HT1080 (cell line): ENCODE measurements at places on chromosomes 6 and 20.

- DNase-seq, result no peak
These were observed 96.0 kb downstream of the MAP3K5 start for GRCh38 chr6:136696238-136696637.

GRCh38 chr6:4402477-4402976 is 267.2 kb upstream of the ECI2 start:
- peak; percentile 83 for DNase-seq

DNA sequence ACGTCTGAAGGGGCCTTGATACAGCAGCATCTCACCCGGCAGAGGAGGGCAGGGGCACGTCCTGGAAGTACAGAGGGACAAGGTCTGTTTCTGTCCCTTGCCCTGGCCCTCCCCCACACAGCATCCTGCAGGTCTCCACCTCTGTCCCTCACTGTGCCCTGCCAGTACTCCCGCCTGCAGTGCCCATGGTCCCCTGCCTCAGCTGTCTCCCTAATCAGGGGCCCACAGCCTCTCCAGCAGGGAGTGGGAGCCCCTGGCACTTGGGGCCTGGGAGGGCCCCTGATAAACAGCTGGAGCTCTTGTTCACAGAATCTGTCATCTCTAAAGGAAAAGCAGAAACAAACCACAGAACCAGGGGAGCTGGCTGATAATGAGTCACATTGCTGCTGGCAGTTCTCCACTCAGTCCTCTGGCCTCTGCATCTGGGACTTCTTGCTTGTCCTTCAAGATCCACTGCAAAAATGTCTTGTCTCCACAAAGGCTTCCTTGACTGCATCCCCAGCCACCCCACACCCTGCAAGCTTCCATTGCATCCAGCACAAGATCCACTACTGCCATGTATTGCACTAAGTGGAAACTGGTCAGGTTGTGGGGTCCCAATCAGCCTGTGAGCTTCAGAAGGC is 33.2 kb upstream of the TAF8 start:
- DNase-seq, result peak; percentile 84

DNA sequence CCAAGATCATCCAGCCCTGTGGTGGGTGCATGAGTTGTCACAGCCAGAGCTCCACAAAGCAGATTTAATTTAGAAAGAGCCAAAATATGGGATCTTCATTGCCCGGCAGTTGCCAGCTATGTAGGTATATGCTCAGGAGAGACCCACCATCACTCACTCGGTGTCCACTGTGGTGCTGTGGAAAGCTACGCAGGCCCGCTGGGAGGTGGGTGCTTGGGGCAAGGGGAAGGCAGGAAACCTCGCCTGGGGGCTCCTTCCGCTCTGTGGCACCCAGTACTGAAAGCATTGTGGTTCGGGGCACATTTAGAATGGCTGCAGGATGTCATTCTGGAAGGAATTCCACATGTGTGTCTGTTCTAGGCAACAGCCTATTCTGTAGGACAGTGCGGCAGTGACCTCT is 259.9 kb downstream of the TAF4 start:
- DNase-seq, result no peak

DNA sequence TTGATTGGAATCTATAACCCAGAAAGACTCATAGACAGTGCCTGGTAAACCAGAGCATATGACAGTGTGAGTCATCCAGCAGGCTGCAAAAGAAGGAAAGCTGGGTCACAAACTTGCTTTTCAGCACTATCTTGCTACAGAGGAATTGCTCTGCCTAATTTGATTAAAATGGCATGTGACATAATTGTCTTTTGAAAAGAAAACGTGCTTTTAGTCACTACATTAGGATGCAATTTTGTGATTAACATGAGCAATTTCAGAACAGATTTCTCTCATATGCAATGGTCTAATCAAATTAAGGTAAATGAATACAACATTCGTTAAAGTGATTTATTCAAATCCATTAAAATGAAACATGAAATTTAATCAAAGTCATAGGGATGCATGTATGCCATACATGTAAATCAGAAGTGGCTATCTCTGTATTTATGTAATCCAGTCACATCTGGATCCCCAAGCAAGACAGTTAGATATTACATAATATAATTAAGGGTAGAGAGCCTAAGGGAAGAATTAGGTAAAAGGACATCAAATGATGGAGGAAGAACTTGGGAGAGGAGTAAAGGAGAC is 400.0 kb upstream of the HTR1E start:
- DNase-seq, result no peak

GRCh38 chr20:58911970-58912369 is 59.5 kb downstream of the GNAS start:
- no peak for DNase-seq

DNA sequence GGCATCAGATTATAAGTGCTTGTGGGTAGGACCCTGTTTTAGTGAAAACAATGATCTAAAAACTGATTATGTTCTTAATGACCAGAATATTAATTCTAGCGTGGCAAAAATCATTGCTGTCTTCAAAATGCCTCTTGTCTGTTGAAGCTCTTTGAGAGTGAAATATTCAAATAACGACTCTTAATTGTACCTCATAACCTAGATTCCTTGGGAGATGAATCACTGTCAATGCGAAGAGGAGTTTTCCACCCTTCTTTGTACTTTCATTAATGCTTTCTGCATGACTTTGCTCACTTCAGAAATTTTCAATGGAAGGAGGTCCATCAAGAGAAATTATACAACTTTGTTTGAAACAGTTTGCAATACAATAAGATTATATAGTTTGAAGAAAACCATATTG is 71.5 kb downstream of the CRYBG1 start:
- DNase-seq, result no peak

- no peak for DNase-seq
These were observed 483.4 kb upstream of the FLRT3 start for GRCh38 chr20:14820771-14821170.

DNA sequence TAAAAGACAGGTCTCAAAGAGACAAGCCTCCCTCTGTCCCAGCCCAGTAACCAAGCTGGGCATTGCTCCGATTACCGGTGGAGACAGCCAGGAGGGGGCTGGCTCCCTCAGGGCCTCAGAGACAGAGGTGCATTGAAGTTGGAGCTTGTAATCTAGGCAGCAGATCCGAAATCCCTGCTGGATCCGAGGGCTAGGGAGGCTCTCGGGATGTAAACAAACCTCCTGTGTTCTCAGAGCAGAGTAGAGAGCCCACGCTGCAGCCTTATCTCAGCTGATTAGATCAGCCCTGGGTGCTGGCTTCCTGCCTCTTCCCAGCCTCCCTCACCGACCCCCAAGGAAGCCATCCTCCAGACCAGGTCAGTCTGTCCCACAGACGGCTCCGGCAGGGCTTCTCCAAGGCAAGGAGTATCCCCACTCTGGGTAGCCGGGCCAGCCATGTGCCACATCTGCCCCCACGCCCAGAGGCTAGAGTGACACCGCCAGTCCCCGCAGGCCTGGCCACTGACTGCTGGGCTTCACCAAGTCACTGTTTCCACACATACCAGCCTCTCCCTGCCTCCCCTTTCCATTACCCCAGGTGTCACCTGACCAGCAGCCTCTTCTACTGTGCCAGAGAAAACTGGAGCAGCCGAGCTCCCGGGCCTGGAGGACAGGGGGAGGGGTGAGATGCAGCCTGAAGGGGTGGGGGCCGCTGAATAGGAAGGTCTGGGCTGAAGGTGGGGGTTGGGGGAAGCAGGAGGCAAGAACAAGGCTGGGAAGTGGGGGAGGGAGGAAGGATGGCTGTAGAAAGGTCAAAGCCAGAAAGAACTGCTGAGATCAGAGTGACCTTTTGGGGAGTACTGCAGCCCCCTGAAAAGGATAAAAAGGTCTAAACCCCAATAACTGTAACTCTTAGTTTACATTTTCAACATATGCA is 6.0 kb downstream of the SDC4 start:
- no peak for DNase-seq
